ENCODE measurements at places on chromosomes 7 and 10. TPM values are rescaled to one million over a fixed set of nuclear protein-coding genes. Genes with fewer than 3 reads are reported as not detected.

FXYD4 gene
- not detected for total RNA-seq

DNA sequence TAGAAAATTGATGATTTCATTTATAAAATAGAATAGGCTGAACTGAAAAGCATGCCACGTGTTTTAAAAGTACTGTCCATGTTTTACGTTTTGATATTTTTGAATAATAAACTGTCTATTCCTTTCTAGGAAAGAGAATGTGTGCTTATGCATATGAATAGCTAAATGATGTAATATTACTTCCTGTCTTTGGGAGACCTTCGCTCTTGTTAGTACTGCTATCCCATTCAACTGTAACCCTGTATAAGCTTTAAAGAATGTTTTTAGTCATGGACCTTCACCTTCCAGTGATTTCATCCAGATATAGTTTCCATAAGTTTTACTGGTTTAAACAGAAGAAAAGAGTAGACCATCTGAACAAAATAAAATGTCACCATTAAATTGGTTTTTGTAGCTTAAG is 274.4 kb upstream of the SEMA3A start:
- DNase-seq: no peak

CDC14C gene
- total RNA-seq: not detected

DNA sequence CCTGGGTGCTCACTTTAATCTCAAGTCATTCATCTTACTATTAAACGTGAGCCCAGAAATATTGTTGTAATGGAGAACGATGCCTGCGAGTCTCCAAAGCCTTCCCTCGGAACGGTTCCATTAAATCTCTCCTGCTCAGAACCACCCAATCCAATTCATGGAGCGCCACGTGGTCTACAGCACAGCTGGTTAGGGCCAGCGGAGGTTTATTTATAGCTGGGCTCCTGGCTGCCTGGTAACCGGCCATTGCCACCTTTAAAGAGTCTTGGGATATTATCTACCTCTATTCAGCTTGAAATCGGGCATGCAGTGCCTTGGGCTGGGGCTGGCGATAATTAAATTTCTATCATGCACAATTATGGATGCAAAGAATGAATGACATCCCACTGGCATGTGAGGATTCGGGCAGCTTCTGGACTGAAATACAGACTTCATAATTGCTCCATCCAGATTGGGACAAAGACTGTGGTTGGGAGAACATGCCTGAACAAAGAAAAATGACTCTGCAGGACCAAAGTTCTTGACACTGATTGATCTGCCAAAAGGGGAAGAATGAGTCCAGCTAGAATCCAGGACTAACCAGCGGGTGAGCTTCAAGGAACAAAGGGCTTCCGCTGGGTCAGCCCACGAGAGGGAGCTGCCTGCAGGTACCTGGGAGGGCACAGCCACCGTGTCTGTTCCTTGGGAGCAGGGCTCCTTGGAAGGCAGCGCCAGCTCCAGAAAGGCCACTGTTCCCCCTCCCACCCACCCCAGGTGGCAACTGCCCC is 7.3 kb downstream of the FAM20C start:
- DNase-seq: no peak

DNA sequence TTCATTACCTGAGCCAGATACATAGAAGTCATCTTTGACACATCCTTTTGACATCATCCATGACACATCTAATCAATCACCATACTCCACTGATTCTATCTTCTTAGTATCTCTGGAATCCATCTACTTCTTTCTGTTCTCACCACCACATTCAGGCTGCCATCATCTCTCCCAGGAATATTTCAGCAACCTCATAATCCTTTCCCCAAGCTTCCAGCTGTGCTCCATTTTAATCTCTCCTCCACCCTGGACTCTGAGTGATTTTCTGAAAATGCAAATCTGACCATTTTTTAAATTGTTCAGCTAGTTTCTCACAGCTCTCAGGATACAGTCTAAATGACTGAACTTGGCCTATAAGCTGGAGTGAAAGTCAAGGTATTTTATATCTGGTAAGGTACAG is 2.5 kb upstream of the BTRC start:
- DNase-seq: no peak

GRCh38 chr10:69391158-69391557 is 25.6 kb downstream of the TACR2 start:
- no peak for DNase-seq

DNA sequence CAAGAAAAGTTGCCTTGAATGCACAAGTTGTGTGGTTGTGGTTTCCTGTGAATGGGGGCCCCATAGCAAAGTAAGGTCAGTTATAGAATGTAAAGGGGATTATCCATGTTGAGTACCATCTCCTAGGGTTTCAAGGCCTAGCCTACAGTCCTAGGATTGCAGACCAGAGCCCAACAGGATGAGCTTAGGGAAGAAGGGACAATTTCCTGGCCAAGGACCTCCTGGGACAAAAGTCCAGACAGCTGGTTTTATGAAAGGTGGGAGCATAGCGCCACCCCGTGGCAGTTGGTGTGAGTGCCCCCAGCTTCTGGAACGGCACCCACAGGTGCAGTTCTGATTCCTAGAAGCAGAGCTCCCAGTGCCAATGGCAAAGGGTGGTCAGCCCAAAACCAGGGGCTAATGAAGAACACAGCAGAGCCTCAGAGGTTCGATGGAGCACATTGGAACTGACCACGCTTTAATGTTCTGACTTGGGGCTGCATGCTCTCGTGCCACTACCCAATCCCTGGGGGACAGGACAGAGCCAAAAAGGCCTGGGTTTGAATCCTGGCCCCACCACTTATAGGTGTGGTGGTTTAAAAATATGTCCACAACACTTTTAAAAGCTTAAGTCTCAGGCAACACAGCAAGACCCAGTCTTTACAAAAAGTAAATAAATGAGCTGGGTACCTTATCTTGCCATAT is 25.8 kb upstream of the TMEM120A start:
- peak; percentile 93 for DNase-seq

DNA sequence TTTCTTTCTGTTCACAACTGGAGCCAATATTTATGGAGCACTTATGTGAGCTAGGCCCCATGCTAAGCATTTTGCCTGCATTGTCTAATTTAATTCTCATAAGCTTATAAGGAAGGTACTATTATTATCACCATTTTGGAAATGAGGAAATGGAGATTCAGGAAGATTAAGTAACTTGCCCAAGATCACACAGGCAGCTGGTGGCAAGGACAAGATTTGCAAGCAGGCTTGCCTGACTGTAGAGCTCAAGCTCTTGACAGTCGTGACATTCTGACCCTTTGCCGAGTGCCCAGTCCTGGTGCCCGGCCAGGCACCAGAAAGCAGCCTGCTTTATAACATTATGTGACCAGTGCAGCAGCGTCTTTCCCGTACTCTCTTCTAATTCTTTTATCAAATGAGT is 38.2 kb downstream of the WNT2 start:
- no peak for DNase-seq

GRCh38 chr7:130144312-130145171 is 60.7 kb downstream of the TMEM209 start:
- DNase-seq: peak; percentile 64

DNA sequence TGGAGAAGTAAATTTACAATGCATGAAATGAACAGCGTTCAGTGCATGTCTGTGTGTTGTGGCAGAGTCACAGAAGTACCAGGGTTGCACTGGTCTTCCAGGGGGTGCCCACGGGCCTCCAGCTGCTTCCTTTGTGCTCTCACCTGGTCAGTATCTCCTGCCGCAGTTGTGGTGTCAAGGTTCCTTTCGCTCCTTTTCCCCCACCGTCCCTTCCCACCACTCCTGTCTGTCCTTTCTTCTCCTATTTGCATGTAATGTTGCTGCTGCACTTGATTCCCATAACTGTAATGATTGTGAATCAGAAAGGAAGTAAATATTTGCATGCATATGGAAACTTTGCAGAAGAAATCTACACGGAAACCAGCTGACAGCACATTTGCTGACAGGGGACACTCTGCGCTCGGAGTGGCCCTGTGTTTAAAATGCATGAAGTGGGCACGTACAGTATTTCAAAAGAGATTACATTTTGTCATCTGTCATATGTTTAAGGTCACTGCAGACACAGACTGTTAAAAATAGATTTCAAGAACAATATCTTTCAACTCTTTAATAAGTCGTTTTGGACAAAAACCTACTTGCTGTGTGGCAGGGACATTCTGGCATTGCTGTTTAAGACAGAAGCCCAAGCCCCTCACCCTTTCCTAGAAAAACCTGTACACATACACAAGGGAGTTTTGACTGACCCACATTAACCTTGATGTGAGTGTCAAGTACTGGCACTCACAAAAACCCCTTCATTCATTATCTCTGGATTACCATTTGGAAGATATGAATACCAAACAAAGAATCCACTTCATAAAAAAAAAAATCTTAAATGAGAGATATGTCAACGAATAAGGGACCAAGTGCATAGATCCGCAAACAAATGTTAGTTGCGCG is 336.7 kb upstream of the KLF6 start:
- DNase-seq: no peak

RBM48 gene
- 7.8 TPM for total RNA-seq

DNA sequence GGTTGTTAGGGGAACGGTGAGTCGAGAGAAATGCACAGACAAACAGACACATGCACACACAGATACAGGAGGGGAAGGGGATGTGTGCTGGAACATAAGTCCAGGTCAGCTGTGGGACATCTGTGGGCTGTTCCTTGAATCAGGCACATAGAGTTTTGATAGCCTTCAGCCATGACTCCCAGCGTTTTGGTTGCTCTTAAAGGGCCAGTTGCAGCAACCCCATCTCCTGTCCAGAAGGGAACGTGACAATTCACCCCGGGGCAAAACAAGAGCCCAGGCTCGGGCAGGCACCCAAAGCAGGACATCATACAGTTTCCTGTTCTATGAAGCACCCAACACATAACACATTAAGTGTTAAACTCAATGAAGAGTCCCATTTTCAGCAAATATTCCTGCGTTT is 9.6 kb downstream of the INSYN2A start:
- no peak for DNase-seq

GRCh38 chr7:68492359-68492690 is 1106.0 kb upstream of the AUTS2 start:
- no peak for DNase-seq

LRIT2 gene
- total RNA-seq: not detected

AKR1C2 gene
- 42.7 TPM for total RNA-seq

- no peak for DNase-seq
Measured at GRCh38 chr7:21346297-21346696, 81.6 kb upstream of the SP4 start.

NANOS1 gene
- total RNA-seq: 1.8 TPM

CYP2C19 gene
- total RNA-seq: not detected

- no peak for DNase-seq
Measured at GRCh38 chr7:92404170-92404614, 43.1 kb upstream of the GATAD1 start.

IMMP2L gene
- 20.5 TPM for total RNA-seq

- no peak for DNase-seq
Measured at GRCh38 chr10:16867990-16868389, 50.8 kb upstream of the RSU1 start.

PIK3CG gene
- 7.0 TPM for total RNA-seq

OR2A1 gene
- total RNA-seq: not detected

CTAGE15 gene
- not detected for total RNA-seq

DNA sequence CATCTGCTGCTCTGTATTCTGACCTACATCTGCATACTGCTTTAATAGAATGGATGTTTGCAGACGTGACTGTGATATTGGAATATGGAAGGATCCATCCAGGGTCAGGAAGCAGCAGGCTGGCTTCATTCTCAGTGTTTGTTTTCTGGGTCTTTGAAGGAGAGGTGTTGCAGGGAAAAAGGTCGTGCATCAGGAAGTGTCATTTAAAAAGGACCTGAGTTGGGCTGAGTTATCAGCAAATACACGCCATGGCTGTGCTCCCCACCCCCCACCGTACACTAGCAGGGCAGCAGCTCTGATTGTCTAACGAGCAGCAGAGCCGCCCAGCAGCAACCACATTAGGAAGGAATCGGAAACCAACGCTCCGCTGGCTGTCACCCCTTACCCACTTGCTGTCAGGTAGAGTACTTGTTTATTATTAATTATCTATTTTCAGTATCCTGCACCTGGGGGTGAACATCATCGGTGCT is 63.1 kb upstream of the STEAP1B start:
- no peak for DNase-seq

DNA sequence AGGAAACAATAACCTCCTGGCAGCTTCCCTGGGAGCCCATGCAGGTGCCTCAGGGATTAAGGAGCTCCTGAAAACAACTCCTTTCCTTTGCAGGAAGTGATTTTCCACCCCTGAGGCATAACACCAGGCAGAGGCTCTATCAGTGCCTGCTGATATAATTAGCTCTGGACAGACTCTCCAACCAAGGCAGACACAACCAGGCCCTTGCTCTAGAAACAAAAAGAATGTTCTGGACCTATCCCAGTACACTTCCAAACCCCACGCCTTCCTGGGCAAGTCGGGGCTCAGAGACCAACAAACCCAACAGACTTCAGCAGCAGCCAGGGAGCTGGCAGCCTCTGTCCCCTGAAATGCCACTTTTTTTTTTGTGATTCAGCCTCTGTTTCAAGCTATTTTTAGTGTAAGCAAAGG is 247.1 kb downstream of the KCNMA1 start:
- no peak for DNase-seq

- no peak for DNase-seq
Measured at GRCh38 chr7:155694851-155695250, 50.4 kb downstream of the RBM33 start.

ACSM6 gene
- not detected for total RNA-seq

DNA sequence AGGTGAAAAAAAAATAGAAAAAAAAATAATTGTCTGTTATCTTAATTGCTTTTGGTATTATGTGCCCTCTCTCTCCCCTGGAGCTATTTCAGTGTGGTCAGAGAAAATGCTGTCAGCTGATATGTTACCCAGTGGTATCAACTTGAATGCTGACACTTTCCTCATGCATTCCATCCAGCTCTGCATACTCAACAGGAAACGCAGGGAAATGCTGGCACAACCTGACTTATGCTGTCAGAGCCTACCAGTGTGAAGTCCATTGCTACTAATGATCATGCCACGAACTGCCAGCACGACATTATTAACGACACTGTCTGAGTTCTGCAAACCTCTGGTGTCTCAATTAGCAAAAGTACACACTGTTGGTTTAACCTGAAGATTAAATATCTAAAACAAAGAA is 182.8 kb downstream of the ZWINT start:
- DNase-seq: no peak

- no peak for DNase-seq
Measured at GRCh38 chr7:36005293-36005692, 147.8 kb upstream of the EEPD1 start.

- no peak for DNase-seq
Measured at GRCh38 chr7:134293002-134293740, 23.6 kb downstream of the SLC35B4 start.

OLAH gene
- total RNA-seq: 1.3 TPM

FEZF1 gene
- total RNA-seq: not detected

- DNase-seq: no peak
Measured at GRCh38 chr10:26274391-26274790, 57.8 kb downstream of the GAD2 start.

- no peak for DNase-seq
Measured at GRCh38 chr10:29691564-29692072, 56.8 kb upstream of the SVIL start.

DNA sequence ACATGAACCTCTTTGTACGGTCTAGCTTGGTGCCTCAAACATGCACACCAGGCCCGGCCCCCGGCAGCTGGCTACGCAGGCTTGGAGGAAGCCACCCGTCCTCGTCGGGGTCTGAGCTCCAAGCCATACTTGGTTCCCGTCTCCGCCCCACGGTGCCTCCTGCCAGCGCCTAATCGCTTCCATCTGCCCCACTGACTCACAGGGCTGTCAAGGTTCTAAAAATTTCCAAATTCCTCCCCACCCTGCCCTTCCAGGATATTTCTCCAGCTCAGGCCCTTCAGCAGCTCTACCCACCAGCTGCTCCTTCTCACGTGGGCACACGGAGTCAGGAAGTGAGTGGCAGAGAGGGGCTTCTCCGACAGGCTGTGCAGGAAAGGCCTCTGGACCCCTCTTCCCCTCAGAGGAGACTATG is 38.8 kb downstream of the TMEM270 start:
- peak; percentile 95 for DNase-seq

Measured in posterior vena cava (tissue), 2 donors.